Cortex of kidney (tissue), 1 donor: ENCODE measurements at places on chromosomes 16 and 17.

GRCh38 chr16:85524630-85525419, 88.3 kb upstream of the GSE1 start:
- DNase-seq: no peak

- DNase-seq: no peak
Measured at GRCh38 chr16:48628359-48628985, 18.5 kb upstream of the N4BP1 start.

DNA sequence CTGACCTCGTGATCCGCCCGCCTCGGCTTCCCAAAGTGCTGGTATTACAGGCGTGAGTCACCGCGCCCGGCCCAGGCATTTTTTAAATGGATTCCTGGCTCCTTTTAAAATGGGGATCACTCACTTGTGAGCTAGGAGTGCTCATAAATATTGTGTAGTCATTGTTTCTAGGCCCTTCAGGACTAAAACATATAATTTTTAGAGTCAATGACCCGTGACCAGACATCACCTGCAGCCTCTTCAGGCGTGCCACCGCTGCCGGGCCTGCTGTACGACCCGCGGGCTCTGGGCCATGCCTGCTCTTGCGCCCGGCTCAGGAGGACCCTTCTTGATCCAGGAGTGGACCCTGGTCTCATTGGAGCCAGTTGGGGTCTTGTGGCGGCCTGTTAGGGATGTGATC, 30.8 kb downstream of the EFCAB5 start:
- no peak for DNase-seq

GRCh38 chr17:42913522-42913921, 12.9 kb downstream of the G6PC1 start:
- DNase-seq: no peak

DNA sequence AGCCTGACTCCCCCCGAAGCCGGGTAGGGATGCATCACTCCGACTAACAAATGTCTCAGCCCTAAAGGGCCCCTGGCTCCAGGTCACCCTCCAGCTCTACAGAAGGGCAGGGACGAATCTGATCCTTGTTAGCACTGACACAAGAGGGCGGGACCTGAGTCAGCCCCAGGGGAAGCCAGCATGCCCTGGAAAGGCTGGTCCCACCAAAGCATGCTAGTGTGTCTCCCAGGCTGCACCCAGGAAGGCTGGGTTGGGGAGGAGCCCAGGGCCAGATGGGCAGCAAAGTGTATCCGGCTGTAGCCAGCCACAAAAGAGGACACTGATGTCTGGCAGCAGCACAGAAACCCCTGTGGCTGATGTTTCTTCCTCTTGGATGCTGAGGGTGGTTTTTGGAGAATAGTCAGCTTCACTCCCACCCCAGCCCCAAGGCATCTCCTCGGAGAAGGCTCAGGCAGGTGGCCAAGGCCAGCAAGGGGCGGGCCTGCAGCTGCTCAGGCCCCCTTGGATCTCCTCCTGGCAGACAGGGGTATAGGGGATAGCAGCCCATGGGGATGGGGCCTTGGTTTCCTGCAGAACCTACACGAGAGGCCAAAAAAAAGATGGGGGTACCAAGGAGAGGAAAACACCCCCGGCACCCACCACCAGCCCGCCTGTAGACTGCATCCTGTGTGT, 11.0 kb downstream of the NATD1 start:
- no peak for DNase-seq

- DNase-seq: no peak
Measured at GRCh38 chr17:78224231-78225087, 7.0 kb upstream of the TMEM235 start.

DNA sequence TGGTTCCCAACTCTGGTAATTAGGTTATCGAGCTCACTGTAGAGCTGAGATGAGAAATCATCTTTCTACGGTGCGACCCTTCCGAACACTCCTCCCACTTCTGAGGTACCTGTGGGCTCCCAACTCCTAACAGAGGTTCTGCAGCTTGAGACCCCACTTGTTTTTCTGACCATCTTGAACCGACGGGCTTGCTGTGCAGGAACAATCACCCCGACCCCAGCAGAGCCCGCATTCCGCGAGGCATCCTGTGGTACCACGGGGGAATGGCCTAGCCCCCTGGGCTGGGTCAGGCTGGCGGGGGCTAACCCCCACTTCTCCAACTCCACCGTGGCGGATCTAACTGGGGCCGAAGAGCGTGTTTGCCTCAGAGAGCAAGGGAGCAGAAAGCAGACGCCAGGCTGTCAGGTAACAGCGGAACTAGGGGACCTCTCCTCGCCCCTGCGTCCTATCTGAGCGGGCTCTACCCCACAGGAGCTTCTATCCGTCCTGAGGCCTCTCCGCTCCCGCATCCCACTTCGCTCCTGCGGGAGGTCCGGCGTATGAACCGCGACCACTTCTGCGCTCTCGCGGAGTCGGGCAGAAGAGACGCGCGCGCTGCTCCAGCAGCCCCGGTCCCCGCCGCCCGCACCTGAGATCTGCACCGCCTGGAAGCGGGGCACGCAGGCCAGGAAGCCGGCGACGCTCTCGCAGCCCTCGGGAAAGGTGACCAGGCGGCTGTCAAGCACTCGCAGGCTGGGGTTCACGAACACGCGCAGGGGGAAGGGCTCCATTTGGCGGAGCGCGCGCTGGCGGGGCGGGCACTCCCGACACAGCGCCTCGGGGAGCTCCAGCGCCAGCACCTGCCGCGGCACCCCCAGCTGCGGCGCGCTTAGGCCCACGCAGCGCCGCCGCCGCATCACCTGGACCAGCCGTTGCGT, 761 bp downstream of the PDF start:
- no peak for DNase-seq

DNA sequence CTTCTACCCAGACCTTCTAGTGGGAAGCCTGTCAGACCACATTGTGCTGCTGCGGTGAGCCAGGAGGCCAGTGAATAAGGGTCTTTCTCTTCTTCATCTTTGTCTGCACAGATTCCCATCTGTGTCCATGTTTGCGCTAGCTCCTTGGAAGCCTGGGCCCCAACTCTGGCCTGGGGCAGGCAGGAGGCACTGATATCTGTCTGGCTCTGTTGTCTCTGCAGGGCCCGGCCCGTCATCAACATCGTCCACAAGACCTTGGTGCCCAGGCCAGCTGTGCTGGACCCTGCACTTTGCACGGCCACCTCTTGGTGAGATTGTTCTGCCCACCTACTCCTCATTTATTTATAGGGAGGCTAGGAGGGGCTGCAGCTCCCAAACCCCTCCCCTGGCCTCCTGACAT, 18.3 kb downstream of the ITGA3 start:
- no peak for DNase-seq
